HFF-Myc (cell line): ENCODE measurements at places on chromosomes 3 and 15.
A peak's percentile ranks its signal among the peaks of the same experiment; 100 is the strongest.

GRCh38 chr3:20141851-20142250 is 44.2 kb downstream of the SGO1 start:
- no peak for DNase-seq

DNA sequence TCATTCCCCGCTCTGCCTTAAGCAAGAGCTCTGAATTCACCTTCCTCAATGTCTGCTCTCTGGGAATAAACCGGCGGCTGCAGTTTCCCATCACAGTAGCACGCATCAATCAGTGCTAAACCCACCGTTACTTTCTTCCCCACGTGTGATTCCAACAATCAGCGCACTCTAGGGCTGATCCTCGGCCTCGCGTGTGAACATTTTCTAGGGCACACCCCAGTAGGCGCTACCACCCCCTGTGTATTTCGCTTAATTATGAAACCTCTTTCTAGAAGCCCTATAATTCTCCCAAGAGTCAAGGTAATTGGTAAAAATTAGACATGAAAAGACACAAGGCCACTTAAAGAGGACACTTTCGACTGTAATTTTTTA is 87.5 kb downstream of the RFTN1 start:
- DNase-seq, result no peak

- DNase-seq, result no peak
These were observed at the start of gene GNAT1 for GRCh38 chr3:50190936-50191660. GNAT1 (plus strand) TSS chr3:50191610; CDS start chr3:50191726, 116 bp downstream.

- no peak for DNase-seq
These were observed 145.5 kb downstream of the ATP10A start for GRCh38 chr15:25717457-25718168.

DNA sequence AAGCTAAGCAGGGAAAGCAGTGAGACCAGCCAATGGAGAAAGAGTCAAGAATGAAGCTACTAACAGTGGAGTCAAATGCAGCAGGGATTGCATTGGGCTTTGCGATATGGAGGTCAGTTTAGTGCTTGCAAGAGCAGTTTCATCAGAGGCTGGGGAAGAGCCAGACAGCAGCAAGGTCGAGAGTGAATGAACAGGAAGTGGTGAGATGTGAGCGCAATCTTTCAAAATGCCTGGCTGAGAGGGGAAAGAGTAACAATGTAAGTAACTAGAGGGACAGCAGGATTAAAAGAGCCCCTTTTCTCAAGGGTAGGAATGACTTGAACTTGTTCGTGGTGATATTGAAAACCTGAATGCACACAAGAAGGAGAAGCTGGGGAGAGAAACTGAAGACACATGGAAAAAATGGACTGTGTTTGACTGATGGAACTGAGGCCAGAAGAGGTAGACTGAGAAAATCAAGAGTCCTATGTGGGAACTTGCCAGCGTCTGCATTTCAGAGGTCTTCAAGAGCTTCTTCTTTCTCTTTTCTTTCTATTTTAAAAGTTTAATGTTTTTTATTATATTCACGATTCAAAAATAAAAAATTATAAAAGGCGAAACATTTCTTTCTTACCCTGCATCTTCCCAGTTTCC is 30.6 kb upstream of the GPR160 start:
- DNase-seq, result peak; percentile 5

DNA sequence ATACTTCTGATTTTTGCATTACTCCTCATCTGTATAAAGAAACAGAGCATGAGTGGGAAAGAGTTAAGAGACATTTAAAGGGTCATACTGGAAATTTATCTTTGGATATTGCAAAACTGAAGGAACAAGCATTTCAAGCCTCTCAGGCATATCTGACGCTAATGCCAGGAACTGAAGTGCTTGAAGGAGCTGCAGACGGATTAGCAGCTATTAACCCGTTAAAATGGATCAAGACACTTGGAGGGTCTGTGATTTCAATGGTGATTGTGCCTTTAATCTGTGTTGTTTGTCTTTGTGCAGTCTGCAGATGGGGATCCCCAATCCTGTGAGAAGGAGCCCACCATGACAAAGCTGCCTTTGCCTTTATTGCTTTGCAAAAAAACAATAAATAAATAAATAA is 202.5 kb upstream of the UBE3A start:
- no peak for DNase-seq

- no peak for DNase-seq
These were observed 42.5 kb downstream of the TPRA1 start for GRCh38 chr3:127547761-127548605.

DNA sequence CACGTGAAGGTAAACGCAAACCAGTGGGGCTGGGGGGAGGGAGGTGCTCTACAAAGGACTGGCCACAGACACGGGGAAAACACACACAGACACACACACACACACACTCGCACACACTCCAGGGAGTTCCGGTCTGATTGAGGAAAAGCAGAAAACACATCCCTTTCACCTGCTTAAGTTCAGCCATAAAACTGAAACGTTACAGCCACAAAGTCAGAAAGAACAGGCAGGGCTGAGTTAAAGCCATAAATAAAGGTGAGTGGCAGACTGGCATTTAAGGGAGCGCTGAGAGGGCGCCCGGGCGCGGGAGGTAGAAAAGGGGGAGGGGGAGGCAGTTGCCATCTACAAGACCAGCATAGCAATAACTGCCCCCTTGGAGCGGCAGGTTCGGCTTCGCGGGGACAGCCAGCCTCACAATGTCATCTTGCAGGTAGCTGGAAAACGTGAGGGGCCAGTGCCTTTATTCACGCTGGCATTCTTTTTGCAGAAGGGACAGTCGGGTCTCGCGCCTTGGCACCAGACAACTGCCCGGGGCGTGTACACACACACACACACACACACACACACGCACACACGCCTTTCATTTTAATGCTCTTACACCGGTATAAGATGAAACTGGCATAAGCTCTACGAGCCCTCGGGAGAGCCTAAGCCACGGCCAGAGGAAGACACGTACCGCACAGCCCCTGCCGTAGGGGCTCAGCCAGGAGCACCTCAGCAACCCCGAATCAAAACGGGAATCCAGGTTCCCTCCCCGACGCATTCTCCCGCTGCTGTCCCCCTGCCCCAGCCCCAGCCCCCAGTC is 866 bp downstream of the TNIK start:
- DNase-seq, result no peak

- DNase-seq, result no peak
These were observed 103.2 kb downstream of the EPHB1 start for GRCh38 chr3:134898181-134898754.

GRCh38 chr15:67716171-67716570 is 109.1 kb upstream of the SKOR1 start:
- no peak for DNase-seq

DNA sequence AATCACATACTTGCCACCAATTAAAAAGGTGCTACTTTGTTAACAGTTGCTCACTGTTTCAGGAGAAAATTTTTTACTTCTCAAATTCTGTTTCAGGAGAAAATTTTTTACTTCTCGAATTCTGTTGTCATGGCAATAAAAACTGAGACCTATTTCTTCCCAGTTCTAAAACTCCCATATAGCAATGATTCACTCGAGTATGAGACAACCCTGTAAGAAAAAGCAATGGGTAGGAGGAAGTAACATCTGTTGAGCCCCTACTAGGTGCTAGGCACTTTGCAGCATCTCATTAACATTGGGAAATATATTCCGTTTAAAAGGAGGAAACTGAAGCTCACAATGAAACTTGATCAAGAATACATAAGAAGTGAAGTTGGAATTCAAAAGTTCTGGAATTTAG is 35.1 kb upstream of the IGSF11 start:
- no peak for DNase-seq

GRCh38 chr3:183577346-183577745 is 21.8 kb upstream of the KLHL6 start:
- DNase-seq, result no peak

DNA sequence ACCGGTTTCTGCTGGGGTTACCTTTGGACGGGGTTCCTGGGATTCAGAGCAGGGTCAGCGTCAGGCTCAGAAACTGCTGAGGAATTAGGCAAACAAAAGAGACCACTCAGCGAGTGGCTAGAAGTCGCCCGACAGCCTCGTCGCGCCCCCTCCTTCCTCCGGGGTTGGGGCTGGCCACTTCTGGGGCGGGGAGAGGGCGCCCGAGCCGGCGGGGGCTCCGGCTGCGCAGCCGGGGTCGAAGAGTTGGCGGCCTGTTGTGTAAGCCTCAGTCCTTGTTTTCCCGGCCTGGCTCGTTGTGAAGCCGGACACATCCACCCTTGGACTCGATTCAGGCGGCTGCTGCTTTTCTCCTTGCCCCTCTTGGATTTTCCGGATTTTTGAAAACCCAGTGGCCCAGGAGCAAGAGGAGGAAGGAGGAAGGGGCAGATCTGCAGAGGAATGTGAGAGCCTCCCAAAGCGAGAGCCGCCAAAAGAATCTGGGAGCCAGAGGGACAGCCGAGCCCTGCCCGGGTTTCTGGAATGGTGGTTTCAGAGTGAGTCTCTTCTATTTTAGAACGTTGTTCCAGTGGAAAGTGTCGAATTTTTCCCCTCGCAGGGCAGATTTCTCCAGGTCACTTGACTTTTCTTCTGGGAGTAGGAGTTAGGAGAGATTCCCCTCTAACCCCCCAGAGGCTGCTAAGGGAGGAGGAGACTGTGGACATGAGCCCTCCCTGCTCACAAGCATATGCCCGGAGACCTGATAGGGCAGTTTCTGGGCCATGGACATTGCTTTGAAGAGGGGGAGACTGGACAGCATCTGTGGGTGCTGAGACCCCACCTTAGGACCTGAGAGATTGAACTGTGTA is 666 bp downstream of the SNX33 start:
- no peak for DNase-seq

- DNase-seq, result no peak
These were observed 157.9 kb upstream of the BHLHE40 start for GRCh38 chr3:4821338-4821737.

- no peak for DNase-seq
These were observed 732 bp downstream of the FAM43A start for GRCh38 chr3:194686414-194686815.

DNA sequence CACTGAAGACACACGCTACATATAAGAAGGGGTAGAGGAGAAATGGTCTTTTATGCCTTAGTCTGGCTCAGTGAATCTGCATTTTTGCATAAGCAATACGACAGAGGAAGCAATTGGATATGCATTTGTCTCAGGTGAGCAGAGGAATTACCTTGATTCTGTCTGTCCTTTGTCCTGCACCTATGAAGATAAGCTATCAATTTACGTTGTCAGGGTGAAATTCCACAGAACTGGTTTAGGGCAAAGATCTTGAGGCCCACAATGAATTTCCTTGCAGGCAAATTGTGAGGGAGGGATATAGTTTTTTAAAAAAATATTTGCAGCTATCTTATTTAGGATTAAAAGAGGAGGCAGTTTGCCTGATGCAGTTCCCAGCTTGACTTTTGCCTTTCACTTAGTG is 31.6 kb upstream of the MASP1 start:
- no peak for DNase-seq

GRCh38 chr3:178623666-178624255 is 87.5 kb downstream of the KCNMB2 start:
- DNase-seq, result no peak

GRCh38 chr15:89095073-89095472 is 6.8 kb downstream of the ABHD2 start:
- DNase-seq, result no peak

- DNase-seq, result no peak
These were observed 27.6 kb downstream of the FBXW12 start for GRCh38 chr3:48399387-48400172.

DNA sequence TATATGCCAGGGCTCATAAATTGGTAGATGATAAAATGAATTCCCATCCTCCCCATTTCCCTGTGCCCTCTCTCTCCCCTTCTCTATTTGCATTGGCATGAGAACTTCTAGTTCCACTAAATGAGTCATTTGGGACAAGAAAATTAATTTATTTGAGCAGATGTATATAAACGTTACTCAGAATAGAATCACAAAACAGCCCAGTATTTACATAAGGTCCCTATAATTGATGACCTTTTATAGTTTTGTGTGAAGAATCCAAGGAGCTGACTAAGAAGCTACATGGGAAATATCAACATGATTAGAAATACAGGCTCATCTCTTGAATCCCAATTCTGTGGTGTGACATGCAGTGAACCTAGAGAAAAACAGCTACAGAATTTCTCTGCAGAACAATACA is 617.7 kb upstream of the NR2F2 start:
- DNase-seq, result no peak

DNA sequence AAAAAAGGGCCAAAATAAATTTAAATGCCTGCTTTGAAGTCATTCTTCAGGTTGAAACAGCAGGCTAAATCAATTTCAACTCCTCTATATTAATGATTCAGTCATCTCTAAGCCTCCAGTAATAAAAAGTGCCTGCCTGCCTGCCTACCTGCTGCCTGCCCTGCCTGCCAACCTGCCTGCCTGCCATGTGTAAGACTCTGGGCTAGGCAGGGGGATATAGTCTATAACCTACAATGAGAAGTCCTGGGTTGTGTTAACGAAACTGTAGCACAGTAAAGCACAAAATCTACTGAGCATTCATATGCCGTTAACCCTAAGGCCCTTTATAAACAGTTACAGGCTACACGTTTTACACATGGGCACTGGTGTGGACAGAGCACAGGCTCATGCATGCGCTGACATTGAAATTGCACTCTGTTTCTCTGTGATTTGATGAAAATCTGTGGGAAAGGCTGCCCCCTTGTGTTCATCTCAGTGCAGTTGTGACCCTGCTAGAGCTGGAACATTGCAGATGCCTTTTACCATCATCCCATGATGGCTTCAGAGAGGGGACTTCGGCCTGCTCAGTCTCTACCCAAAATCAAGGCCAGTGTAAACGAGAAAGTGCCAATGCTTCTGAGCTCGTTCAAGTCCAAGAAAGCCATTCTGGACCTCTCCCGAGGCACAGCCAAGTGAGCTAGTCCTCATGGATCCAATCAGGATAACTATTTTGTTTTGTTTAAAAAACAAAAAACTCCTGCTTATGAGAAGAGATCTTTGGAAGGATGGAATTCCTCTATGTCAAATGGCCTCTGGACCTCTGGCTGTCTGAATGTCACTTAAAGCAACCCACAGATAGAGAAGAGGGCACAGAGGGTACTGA is 64.6 kb downstream of the EFL1 start:
- peak; percentile 83 for DNase-seq

DNA sequence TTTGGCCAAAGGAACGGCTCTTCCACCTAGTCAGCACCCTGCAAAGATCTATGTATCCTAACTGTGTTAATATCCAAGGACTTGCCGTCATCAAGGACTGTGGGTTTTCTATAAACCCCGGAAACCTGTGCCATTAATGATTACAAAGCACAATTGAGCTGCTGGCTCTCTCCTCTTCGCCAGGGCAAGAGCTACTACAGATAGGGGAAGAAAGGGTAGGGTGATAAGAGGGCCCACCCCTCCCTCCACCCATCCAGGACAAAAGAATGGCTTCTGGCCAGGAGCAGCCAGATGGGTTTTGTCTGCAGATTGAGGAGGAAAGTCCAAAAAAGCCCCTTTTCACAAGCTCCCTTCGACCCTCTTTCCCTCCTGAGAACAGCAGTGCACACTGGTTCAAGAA is 9.9 kb downstream of the RFT1 start:
- DNase-seq, result no peak

- DNase-seq, result no peak
These were observed 15.1 kb downstream of the LINGO1 start for GRCh38 chr15:77617476-77618230.
